ENCODE measurements at places on chromosomes 2 and 18.

GRCh38 chr18:35590935-35591334 is 9.4 kb downstream of the GALNT1 start:
- DNase-seq, result no peak

- DNase-seq, result no peak
Measured at GRCh38 chr2:241219030-241219382, 30.5 kb downstream of the ANO7 start.

GRCh38 chr2:188571543-188572303 is 280.0 kb downstream of the GULP1 start:
- no peak for DNase-seq

- no peak for DNase-seq
Measured at GRCh38 chr2:216603884-216604245, 29.4 kb upstream of the IGFBP2 start.

GRCh38 chr2:10141736-10142639 is 19.4 kb downstream of the RRM2 start:
- DNase-seq, result no peak

- no peak for DNase-seq
Measured at GRCh38 chr2:23545811-23546210, 160.8 kb downstream of the KLHL29 start.

DNA sequence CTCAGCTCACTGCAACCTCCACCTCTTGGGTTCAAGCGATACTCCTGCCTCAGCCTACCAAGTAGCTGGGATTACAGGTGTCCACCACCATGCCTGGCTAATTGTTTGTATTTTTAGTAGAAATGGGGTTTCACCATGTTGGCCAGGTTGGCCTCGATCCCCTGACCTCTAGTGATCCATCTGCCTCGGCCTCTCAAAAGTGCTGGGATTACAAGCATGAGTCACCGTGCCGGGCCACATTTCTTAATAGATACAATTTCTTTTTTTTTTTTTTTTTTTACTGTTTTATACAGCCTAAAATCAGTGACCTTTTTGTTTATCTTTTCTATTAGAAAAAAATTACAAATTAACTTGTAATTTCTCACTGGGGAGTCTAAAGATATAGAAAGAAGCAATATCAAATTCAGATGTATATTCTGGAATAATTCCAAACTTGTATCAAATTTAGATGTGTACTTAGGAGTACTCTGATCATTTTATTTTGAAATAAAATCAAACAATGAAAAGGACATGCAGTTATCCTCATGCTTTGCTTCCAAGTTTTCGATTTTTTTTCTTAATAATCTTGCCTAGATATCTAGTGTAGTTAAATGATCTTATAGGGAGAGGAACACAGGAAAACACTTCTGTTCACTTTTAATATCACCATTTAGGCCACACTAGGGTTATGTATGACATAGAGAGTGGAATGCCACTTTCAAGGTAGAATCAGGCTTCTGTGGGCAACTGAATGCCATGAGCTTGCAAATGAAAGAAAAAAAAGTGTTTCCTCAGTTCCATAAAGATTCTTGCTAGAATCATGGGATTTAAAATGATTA is 1089.3 kb downstream of the SUCLG1 start:
- no peak for DNase-seq

DNA sequence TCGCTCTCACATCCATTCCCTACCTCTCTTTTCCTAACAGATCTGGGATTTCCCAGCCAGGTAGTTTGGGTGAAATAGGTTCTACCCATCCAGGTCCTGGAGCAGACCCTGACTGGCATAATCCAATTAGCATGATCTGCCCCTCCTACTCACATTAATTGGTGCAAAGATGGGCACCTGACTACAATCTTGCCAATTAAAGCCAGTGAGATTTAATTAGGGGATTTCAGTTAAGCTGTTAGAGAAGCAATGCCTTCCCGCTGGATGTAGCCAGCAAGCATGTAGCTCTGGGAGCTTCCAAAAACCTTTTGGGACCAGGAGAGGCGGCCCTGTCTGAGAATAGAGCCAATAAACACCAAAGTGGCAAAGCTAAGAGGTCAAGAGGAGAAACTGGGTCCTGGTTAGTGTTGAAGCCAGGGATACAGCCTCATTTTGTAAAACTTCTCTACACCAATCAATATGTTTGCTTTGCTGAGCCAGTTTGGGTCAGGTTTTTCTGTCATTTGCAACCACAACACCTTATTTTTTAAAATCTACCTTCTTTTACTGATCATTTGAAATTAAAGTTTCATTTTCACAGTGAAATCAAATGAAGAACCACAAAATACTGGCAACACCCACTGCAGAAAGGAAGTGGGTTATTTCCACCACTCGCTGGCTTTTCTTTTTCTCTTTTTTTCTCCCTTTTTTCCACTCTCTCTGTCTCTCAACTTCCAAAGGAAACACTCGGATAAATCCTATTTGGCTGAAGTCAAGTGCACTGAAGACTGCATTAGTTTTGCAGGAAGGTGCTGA is 3.2 kb upstream of the TTC39C start:
- DNase-seq, result no peak

- DNase-seq, result no peak
Measured at GRCh38 chr2:32825291-32825712, 121.5 kb upstream of the LTBP1 start.

DNA sequence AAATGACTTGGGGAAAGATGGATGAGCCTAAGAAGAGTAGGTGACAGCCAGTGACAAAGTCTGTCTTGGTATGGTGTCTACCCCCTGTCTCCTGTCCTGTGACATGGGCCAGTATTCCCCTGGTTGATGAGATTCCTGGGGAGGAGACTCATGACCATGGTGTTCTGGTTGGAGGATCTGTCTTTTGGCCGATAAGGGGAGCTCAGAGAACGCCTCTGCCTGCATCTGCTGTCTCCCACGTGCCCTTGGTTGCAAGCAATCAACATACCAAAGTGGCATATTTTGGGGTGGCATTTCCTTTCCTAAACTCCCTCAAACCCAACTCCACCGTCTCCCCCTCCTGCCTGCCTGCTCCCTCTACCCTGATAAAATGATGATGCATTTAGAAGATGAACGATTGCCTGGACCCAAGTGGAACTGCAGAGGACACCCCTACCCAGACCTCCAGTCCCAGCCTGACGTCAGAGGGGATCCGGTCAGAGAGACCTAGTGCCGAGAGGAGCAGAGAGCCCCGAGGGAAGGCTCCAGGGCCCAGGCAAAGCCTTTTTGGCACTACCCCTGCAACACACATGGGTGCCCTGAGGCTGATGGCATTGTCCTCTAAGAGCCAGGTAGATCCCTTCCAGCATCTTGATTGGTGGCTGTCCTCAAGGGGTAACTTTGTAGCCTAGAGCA is 124.2 kb upstream of the MSH6 start:
- DNase-seq, result no peak

GRCh38 chr18:46400449-46400848 is 256.6 kb downstream of the LOXHD1 start:
- no peak for DNase-seq

DNA sequence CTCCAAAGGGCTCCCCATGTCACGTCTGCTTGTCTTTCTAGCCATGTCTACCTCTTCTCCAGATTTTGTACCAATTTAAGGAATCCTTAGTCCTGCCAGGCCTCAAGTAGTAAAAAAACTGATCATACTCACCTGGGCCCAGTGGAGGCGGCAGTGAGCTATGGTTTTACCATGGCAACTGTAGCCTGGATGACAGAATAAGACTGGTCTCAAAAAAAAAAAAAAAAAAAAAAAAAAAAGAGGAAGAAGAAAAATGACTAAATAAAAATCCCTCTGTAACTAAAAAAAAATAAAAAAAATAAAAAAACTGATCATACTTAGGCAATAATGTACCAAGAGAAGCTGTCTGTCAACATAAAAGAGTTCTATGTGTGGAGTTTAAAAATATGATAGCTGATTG is 221.6 kb downstream of the NR4A2 start:
- DNase-seq, result peak; percentile 4

DNA sequence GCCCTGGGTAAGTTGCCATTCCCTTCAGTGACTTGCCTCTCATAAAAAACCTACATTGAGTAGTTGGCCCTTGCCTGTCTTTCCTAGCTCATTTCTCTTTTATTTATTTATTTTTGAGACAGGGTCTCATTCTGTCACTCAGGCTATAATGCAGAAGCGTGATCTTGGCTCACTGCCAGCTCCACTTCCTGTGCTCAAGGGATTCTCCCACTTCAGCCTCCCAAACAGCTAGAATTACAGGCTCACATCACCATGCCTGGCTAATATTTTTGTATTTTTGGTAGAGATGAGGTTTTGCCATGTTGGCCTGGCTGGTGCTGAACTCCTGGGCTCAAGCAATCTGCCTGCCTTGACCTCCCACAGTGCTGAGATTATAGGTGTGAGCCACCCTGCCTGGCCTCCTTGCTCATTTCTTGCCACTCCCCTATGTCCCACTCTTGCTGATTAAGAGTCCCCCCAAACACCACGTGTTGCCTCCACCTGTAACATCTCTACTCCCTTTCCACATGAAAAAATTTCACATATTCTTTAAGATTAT is 12.6 kb downstream of the EVA1A start:
- no peak for DNase-seq

- DNase-seq, result no peak
Measured at GRCh38 chr2:187171318-187171717, 276.7 kb downstream of the CALCRL start.

GRCh38 chr2:69669666-69670065 is 26.1 kb upstream of the AAK1 start:
- no peak for DNase-seq

GRCh38 chr2:72676341-72677025 is 149.3 kb downstream of the EXOC6B start:
- DNase-seq, result no peak

GRCh38 chr2:219908538-219908937 is 281.1 kb downstream of the SLC4A3 start:
- DNase-seq, result no peak

- no peak for DNase-seq
Measured at GRCh38 chr2:33288011-33288410, 188.4 kb upstream of the RASGRP3 start.

- no peak for DNase-seq
Measured at GRCh38 chr2:157692768-157693167, 64.1 kb upstream of the ACVR1C start.

- DNase-seq, result peak; percentile 40
Measured at GRCh38 chr2:64655018-64655664, 1.4 kb upstream of the SERTAD2 start.

DNA sequence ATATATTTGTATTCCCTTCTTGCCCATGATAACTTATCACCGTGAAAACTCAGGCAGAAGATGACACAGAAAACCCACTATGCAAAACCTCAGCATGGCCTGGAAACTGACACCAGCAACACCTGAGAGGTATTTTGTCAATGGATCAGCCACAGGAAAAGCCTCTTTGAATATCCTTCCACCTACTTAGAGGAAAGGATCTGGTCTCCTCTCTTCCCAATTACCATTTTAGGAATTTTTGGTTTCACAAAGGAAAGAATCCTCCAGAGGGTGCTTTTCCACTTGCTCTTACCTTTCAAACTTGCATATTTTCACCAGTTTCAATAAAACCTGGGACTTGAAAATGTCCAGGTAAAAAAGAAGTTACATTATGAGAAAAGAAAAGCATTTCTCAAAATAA is 20.0 kb upstream of the MEIS1 start:
- no peak for DNase-seq

DNA sequence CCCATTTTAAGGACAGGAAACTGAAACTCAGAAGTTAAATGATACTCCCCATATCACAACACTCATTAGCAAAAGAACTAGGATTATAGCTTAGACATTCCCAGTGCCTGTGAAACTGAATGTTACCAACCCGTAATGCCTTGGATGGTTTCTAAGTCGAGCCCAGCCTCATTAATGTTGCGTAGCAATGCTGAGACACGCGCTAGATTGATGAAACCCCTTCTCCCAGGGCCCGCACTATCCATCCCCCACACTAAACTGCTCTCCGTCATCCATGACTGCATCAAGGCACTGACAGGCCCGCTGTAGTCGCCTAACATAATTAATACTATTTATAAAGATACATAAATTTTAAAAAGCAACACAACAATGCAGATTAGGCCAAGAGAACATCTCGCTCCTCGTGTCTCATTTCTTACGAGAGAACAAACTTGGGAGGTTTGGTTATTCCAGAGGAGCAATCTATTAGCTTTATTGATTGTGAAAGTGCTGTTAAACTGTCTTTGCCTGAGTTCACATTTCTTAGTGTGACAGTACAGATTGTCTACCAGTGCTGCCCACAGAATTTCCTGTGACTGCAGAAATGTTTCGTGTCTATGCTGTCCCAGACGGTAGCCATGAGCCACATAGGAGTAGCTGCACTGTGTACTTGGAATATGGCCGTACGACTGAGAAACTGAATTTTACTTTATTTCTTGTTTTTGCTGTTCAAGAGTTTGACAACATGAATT is 312.2 kb upstream of the RAB12 start:
- DNase-seq, result no peak

DNA sequence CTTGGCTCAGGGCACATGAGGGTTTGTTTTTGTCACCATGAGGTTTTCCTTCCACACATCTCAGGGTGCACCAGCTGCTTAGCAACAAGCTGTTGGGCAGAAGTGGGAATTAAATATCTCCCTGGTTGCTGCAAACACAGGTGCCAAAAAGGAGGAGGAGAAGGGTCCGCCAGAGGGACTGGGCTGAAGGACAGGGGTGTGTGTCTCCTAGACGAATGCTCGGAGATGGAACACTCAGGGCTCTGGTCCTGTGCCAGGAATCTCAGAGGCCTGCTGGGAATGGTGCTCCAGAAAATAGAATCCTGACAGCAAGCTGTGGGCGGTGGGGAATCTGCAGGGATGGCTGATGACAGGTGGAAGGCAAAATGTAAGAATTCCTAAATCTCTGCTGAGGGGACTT is 94.5 kb downstream of the VSNL1 start:
- no peak for DNase-seq

DNA sequence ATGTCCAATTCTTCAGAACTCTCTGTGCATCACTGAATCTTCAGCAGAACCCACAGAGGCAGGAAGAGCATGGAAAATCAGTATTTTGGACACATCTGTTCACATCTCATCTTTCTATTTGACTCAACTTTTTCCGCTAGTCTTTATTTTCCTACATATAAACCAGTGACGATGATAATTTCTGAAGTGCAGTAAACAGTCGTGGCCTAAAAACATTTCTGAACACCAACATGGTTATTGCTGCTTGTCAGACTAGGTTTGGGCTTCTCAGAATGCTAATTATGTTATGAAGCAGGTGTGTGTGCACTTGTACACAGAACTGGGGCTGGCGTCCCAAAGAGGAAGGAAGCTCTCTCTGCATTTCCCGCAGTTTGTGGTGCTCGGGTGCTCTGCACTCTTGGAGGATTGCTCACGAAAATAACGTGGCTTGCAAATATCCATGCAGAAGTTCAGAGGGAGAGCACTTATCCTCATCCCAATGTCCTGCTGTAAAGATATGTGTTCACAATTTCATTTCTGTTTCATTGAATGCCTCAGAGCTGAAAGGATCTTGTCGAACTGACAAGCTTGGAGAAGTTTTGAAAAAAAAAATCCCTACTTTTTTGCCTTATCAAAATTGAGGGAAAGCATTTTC is 50.8 kb downstream of the EDAR start:
- no peak for DNase-seq

- DNase-seq, result no peak
Measured at GRCh38 chr2:64420677-64421076, 33.3 kb upstream of the LGALSL start.

GRCh38 chr2:29377788-29378187 is 262.6 kb downstream of the CLIP4 start:
- DNase-seq, result no peak

Measured in activated CD4-positive, alpha-beta T cell treated with anti-CD3 and anti-CD28 coated beads for 4 hours (primary cell).